ENCODE measurements at places on chromosomes 3 and 15. TPM values are rescaled to one million over a fixed set of nuclear protein-coding genes. Genes with fewer than 3 reads are reported as not detected.
A peak's percentile ranks its signal among the peaks of the same experiment; 100 is the strongest.

GRCh38 chr3:143465666-143466065, 346.1 kb downstream of the CHST2 start:
- H3K4me1 ChIP-seq = no peaks in the 10 kb centered on the region
- no peak overlapping the region for H3K27ac ChIP-seq
- no peaks in the 10 kb centered on the region for H3K27me3 ChIP-seq
- no peak overlapping the region for H3K4me3 ChIP-seq
- no peak for DNase-seq
- no peaks in the 10 kb centered on the region for H3K36me3 ChIP-seq

GRCh38 chr3:141326123-141326522, 42.2 kb upstream of the ZBTB38 start:
- H3K27me3 ChIP-seq = no peaks in the 10 kb centered on the region
- no peak overlapping the region for H3K4me3 ChIP-seq
- DNase-seq = no peak
- peaks cover 13% of the 10 kb centered on the region for H3K4me1 ChIP-seq
- H3K36me3 ChIP-seq = peaks cover 2% of the 10 kb centered on the region
- no peak overlapping the region for H3K27ac ChIP-seq

DNA sequence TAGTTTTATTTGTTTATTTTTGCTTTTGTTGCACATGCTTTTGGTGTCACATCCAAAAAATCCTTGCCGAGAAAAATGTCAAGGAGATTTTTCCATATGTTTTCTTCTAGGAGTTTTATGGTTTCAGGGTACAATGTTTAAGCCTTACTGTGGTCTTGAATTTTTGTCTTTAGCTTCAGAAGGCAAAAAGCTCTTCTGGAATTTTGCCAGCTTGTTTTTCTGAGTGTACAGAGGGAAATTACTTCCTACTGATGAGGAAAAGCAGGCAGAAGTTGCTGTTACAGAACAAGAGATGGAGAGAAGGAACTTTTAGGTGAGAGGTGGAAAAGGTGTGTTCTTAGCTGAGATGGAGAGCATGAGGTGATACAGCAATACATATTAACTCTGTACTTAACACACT, 59.6 kb downstream of the UBE2E2 start:
- H3K4me1 ChIP-seq = no peaks in the 10 kb centered on the region
- DNase-seq = no peak
- no peak overlapping the region for H3K27ac ChIP-seq
- no peaks in the 10 kb centered on the region for H3K36me3 ChIP-seq
- no peak overlapping the region for H3K4me3 ChIP-seq

DNA sequence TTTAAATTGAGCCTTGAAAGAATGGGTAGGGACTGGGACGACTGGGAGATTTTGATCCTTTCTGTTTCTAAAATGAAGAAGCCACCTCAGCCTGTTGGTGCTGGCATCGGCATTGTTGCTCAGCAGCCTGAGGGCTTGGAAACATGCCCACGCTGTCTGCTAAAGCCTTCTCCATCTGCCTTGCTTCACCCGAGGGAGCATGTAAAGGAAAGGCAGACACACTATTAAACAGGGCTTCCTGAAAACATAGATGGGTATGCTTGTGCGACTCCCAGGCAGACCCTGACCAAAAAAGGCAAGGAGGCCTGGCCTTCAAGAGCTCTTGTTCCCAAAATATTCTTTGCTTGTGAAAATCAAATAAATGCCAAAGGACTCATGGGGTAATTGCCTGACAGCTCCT, 84.2 kb upstream of the SLC4A7 start:
- peaks cover 2% of the 10 kb centered on the region for H3K4me1 ChIP-seq
- no peak overlapping the region for H3K4me3 ChIP-seq
- no peak for DNase-seq
- H3K36me3 ChIP-seq = no peaks in the 10 kb centered on the region
- H3K27ac ChIP-seq = no peak overlapping the region
- no peaks in the 10 kb centered on the region for H3K27me3 ChIP-seq

DNA sequence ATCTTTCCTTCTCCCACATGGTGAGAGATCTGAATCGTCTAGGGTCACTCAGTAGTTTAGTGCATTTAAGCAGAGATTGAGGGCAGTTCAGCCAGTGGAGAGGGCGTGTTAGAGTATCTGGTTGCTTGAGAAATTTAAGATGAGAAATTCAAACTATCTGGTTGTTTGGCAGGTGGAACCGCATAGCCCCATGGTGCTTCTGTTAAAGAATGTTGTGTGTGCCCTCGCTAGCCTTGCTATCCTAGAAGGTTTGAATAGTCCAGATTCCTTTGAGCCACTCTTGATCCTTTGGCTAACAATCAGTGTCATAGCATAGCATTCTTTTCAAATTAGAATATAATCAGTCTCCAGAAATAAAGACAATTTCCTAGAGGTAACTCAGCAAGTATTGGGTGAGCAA, 32.1 kb downstream of the ABHD17C start:
- no peak overlapping the region for H3K27ac ChIP-seq
- H3K27me3 ChIP-seq = no peaks in the 10 kb centered on the region
- DNase-seq = no peak
- H3K4me1 ChIP-seq = no peaks in the 10 kb centered on the region
- no peak overlapping the region for H3K4me3 ChIP-seq

DNA sequence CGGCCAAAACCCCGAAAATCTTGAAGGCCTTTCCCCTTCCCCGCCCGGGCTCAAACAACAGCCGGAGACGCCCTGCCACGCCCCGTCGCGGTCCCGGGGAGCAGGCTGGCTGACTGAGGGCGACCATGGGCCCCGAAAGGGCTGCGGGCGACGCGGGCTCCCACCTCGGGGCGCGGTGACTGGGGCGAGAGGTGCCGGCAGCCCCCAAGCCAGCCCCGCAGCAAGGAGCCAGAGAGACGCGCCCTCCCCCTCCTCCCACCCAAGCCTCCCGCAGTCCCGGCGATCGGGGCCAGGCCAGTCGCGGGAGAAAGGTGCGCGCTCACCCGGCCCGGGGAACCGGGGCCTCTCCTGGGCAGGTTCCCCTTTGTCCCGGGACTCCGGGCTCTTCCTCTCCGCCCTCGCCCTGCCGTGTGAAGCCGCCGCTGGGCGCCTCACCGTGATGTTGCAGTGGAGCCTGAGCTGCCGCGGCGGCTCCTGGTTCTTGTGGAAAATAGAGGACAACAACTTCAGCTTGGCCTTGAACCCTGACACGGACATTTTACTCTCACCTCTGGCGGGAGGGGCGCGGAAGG, 30.6 kb upstream of the ZSCAN2 start:
- H3K27ac ChIP-seq = peak overlapping the region; percentile 85
- peak overlapping the region; percentile 79 for H3K4me3 ChIP-seq
- peaks cover 5% of the 10 kb centered on the region for H3K27me3 ChIP-seq
- DNase-seq = peak; percentile 75
- H3K4me1 ChIP-seq = peaks cover 20% of the 10 kb centered on the region
- H3K36me3 ChIP-seq = peaks cover 6% of the 10 kb centered on the region

GRCh38 chr3:184771301-184772127, 40.5 kb upstream of the VPS8 start:
- no peak overlapping the region for H3K4me3 ChIP-seq
- peaks cover 5% of the 10 kb centered on the region for H3K4me1 ChIP-seq
- no peaks in the 10 kb centered on the region for H3K36me3 ChIP-seq

The CRTAP gene
- 28.0 TPM for total RNA-seq

All from activated CD8-positive, alpha-beta memory T cell treated with anti-CD3 and anti-CD28 coated beads, Interleukin-2, amount 10 ng/mL, durations not matched to agents 7 days and 5 days (primary cell).